ENCODE measurements at places on chromosomes 4 and X. TPM values are rescaled to one million over a fixed set of nuclear protein-coding genes. Genes with fewer than 3 reads are reported as not detected.

GRCh38 chr4:95421869-95422268 lies 126.9 kb downstream of the UNC5C start:
- no peak for DNase-seq

GRCh38 chrX:21565025-21565424 lies 93.1 kb downstream of the KLHL34 start:
- DNase-seq = no peak

- DNase-seq = no peak
These were observed 178.5 kb downstream of the GABRB1 start for GRCh38 chr4:47209833-47210232.

- DNase-seq = peak; percentile 23
These were observed 350.0 kb downstream of the CAMK2D start for GRCh38 chr4:113411496-113411938.

DNA sequence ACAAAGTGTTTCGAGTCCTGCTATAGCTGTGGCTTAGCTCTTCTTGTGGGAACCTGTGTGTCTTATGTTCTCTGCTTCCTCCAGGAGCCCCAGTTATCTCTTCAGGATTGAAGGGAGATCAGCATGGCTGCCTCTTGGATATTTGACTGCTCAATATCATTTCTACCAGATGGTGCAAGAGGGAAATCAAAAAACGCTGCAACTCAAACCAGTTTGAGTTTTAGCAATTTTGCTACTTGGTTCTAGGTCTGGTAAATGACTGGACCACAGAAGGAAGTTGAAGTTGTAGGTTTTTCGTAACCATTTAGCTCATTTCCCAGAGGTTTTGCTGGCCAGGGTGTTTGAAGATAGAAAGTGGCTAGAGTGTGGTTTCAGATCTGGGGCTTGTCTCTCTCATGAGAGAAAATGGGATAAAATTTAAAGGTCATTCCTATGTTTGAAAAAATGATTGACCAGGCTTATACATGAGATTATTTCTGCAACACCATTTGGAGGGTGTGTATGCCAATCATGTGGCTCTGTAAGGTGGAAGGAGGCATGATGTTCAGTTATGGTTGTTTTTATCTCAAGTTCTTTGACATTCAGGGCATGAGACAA lies 210.4 kb downstream of the SPRY1 start:
- DNase-seq = no peak

GRCh38 chr4:38062776-38063097 lies 102.5 kb downstream of the PTTG2 start:
- no peak for DNase-seq

DNA sequence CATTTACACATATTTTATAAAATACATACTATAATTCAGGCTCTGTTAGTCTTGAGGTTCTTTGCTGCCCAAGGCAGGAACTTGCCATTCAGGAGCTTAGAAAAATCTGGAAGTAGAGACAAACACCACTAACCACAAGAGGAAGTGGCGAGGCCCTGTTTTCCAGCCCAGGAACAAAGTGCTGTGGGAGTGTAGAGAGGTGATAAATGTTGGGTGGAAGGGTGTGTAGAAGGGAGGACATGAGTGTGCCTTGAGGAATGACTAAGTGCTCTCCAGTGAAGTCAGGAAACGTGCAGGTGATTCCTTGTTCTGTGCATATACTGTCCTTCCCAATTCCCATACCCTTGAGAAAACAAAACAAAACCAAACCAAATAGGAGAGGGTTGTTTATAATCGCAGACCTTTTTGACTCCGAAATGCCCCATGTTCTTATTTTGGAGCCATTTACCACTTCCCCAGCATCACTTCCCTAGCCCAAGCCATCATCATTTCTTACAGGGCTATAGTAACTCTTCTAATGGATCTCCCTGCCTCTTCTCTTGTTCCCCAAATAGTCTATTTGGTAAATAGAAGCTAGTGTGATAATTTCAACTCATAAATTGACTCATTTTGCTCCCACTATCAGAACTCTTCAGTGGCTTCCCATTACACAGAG lies 83.2 kb downstream of the GPAT3 start:
- peak; percentile 20 for DNase-seq

- peak; percentile 33 for DNase-seq
These were observed 263.8 kb upstream of the RPS6KA3 start for GRCh38 chrX:20530406-20530921.

DNA sequence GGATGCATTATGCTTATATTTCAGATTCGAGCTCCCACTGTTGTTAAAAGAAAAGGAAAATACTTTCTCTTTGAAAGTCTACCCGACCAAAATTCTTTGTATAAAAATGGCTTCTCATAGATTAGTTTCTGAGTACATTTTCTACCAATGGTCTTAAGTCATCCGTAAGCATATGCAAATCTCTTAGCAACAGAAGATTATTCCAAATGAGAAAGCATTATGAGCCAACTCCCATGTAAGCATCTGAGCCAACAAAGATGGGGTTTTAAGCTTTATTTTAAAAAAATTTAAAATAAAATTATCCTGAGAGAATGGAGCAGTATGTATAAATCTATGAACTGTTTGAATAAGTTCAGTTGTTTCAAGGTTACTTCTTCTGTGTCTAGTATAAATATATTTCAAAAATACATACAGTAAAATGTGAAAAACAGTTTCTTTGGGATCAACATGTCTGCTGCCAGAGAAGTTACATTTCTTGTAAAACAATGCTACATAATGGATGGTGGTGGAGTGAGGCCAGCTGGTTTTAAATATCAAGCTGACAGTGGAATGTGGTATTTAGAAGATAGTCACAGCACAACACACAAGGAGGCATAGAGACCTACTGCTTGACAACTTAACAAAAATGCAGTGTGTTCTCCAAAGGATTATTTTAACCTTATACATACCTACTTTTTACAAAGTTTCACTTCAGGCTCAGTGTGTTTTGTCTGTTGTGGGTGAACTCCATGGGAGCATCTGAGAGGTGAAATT lies 199.5 kb upstream of the DIPK2B start:
- DNase-seq = no peak

- DNase-seq = no peak
These were observed 78.2 kb downstream of the SLC2A9 start for GRCh38 chr4:9942921-9943600.

- no peak for DNase-seq
These were observed 157.1 kb downstream of the VEGFC start for GRCh38 chr4:176635372-176636261.

GRCh38 chr4:168691631-168692369 lies 194.9 kb downstream of the PALLD start:
- no peak for DNase-seq

DNA sequence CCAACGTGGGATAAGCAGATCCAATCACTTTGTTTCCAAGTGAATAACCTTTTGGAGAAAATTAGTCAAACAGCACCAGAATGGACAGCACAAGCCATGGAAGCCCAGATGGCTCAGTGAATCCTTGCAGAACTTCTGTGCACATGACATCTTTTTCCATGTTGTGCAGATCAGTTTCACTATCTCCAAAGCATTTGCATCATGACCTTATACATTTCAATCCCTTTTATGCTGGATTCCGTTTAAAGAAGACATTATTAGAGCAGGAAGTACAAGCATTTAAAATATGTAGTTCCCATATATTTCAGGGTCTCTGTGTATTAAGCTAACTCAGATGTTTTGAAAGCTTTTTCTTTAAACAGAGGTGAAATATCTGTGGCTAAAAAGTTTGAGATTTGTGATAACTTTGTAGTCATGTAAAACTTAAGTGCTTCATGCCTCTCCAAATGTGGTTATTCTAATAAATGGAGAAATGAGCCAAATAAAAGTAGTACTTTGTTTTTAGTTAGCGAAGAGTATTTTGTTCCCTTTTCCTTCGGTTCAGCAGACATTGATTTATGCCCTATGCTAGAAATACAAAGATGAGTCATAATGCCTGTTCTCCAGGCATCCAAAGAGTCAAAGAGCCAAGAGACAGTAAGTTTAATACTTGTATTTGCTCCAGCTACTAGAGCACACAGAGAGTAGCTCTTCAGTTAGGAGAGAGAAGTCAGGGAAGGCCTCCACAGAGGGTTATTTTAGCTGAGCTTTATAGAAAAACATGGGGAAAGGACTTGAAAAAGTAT lies 39.0 kb downstream of the PLAC8 start:
- no peak for DNase-seq

- no peak for DNase-seq
These were observed 67.9 kb downstream of the KLHL34 start for GRCh38 chrX:21590012-21590776.

PNMA3 gene
- 0.04 TPM for polyA plus RNA-seq

ZMAT1 gene
- 1.3 TPM for polyA plus RNA-seq

UGT2B11 gene
- polyA plus RNA-seq = not detected

GPR173 gene
- polyA plus RNA-seq = 0.95 TPM

ARX gene
- not detected for polyA plus RNA-seq

PCYT1B gene
- polyA plus RNA-seq = 0.09 TPM
